Right kidney (tissue), 9 donors: ENCODE measurements at places on chromosomes 2 and 18.

GRCh38 chr2:240911641-240912265 is 5.6 kb downstream of the CROCC2 start:
- no peak for DNase-seq

DNA sequence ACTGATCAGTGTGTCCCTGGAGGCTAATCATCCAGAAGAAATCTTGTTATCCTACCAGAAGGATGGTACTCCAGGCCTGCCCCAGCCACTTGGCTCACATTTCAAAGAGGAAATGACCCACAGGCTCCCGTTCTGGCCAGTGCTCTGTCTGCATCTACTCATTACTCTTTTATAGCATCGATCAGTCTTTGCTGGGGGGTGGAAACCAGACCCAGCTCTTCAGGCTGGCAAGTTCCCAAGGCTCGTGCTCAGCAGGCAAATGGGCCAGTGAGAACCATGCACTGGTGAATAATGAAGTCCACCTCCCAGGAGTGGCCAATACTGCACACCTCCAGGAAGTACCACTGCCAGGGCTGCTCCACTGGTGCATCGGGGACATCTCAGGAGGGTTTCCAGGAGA is 38.8 kb downstream of the DNER start:
- DNase-seq = no peak

- no peak for DNase-seq
Observed at GRCh38 chr18:13465476-13465875, 246.9 kb downstream of the LDLRAD4 start.

GRCh38 chr18:36279001-36279400 is 18.5 kb upstream of the FHOD3 start:
- no peak for DNase-seq

GRCh38 chr2:61379521-61379920 is 91.4 kb downstream of the USP34 start:
- no peak for DNase-seq

GRCh38 chr2:66463206-66463755 is 28.4 kb downstream of the MEIS1 start:
- no peak for DNase-seq

GRCh38 chr2:100568989-100569388 is 6.2 kb downstream of the PDCL3 start:
- no peak for DNase-seq

DNA sequence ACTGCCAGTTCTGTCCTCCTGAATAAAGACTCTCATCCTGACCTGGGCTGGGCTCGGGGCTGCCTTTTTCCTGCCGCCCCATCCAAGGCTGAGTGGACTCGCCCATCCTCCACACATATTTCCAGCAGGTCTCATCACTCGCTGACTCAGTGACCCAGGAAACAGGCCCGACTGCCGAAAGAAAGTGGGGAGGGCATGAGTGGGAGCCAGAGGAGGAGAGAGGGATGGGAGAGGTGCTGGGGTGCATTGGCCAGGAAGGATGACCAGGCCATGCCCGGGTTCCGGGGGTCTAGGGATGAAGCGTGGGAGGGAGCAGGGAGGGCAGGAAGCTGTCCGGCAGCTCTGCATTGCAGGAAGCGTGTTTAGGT is 66.7 kb downstream of the TWIST2 start:
- DNase-seq = no peak
